ENCODE measurements at places on chromosomes 5 and 9.

- peak; percentile 77 for DNase-seq
Measured at GRCh38 chr5:170623576-170624181, 119.9 kb downstream of the KCNIP1 start.

GRCh38 chr5:79001471-79001870, 16.4 kb upstream of the ARSB start:
- DNase-seq, result no peak

DNA sequence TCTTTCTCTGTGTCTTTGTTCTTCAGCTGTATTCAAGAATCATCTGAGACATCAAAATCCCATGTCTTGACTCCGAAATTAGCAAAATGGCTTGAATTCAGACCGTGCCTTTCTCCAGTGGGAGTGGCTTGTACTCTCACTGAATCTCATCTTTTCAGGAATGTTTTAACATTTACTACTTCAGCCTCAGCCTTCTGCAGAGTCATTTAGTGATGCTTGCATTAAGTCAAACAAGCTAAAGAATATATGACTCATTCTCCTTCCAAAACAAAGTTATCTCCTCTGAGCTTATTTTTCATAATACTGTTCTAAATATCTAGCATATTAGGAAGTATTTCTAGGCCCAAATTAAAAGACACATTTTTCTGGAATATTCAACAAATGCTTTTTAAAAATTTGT, 205.3 kb downstream of the CDH10 start:
- no peak for DNase-seq

- no peak for DNase-seq
Measured at GRCh38 chr9:78573205-78573604, 276.3 kb downstream of the PSAT1 start.

All from suppressor macrophage treated with lipopolysaccharide for 1 hour (primary cell).